ENCODE measurements at places on chromosomes 7 and 10. TPM values are rescaled to one million over a fixed set of nuclear protein-coding genes. Genes with fewer than 3 reads are reported as not detected.

NPC1L1 gene
- under 0.01 TPM for total RNA-seq

EVX1 gene
- total RNA-seq = not detected

EGR2 gene
- total RNA-seq = 2.1 TPM

TFEC gene
- under 0.01 TPM for total RNA-seq
